ENCODE measurements at places on chromosomes 5 and 9.
A peak's percentile ranks its signal among the peaks of the same experiment; 100 is the strongest.

GRCh38 chr5:109247986-109248385 is 161.8 kb downstream of the PJA2 start:
- no peak for DNase-seq

- no peak for DNase-seq
Observed at GRCh38 chr5:10743951-10744350, 17.1 kb downstream of the DAP start.

GRCh38 chr5:76314643-76315042 is 88.4 kb upstream of the IQGAP2 start:
- DNase-seq = no peak

DNA sequence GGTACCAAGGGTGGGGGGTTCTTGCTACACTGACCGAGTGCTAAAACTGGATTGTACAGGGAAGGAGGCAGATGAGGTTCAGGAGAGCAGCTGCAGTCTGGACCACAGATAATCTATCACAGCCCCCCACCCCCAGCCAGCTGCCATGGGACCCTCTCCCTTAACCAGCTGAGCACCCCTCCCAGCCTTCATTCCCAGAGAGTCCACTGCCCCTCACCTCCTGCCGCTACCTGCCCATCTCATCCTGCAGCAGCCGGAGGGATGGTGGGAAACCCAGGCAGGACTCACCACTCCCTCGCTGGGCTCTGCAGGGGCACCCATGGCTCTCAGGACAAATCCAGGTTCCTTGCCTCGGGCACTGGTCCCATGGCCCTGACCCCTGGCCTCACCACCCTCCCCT is 66.7 kb downstream of the MRPL36 start:
- no peak for DNase-seq

DNA sequence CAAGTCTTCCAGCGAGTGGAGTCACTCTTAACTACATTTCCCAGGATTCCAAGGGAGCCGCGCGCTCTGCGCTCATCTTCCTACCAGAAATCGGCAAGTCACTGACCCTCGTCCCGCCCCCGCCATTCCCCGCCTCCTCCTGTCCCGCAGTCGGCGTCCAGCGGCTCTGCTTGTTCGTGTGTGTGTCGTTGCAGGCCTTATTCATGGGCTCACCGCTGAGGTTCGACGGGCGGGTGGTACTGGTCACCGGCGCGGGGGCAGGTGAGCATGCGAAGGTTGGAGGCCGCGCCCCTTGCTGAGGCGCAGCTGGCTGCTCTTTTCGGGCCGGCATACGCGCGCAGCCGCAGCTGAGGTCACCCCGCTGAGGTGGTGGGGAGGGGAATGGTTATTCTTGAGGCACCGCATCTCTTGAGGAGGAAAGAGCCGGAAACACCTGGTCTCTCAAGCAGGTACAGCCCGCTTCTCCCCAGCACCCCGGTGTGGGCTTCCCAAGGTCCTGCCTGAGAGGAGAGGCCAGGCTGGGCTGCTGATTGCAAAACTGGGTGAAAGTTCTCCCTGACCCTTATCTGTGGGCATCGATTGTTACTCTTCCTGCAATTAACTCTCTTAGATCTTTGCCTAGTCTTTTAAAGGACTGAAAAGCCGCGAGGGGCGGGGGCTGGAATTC is at the start of gene HSD17B4:
HSD17B4 (plus strand) TSS at position 125 of the 667 bp plus-strand sequence; CDS start at position 204, 79 bp downstream.
- peak; percentile 61 for DNase-seq

DNA sequence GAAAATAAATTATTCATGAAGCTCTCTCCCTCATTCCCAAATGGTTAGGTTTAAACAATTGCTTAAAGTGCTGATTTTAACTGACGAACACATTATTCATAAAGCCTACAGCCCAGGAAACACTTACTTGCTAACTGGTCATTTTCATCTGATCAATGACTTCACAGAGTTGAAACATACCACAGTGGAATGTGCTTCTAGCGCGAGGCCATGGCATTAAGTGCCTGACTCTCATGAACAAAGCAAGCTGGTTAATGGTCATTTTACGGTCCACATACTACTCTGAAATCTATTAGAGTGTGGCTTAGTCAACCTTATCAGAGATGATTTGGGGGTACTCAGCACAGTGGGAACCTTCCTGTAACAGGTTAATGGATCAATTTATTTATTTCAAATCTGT is 114.6 kb downstream of the MED27 start:
- no peak for DNase-seq

GRCh38 chr5:98458004-98458403 is 315.5 kb upstream of the RGMB start:
- DNase-seq = no peak

GRCh38 chr9:81969971-81970370 is 18.6 kb upstream of the SPATA31D1 start:
- no peak for DNase-seq

- no peak for DNase-seq
Observed at GRCh38 chr5:137563646-137564397, 64.7 kb upstream of the SPOCK1 start.

DNA sequence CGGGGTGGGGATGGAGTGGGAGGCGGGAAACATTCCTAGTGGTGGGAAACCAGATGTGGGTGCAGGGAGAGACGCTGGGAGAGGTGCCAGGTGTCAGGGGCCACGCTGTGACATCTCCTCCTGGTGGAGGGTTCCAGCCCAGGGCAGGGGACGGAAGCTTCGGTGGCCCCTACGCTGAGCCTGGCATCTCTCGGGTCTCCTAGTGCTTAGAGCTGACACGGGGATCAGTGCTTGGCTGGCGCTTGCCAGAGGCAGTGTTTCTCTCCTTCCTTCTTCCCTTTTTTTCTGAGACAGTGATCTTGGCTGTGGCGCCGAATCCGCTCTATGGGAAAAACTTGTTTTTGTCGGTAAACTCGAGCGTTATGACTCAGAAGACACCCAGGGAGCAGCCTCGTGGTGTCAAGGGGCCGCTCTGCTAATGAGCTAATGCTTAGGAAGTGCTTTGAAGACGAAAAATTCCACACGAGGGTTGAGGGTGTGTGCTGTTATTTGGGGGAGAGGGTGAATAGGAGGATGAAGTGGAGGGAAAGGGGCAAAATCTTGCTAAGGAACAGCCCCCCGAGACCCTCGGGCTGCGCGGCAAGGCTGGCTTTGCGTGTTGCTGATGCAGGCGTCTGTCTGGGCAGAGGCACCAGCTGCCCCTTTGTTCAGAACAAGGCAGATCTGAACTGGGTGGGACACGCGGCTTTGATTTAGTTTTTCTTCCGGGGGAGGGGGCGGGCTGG is 20.4 kb upstream of the IER5L start:
- DNase-seq = no peak

DNA sequence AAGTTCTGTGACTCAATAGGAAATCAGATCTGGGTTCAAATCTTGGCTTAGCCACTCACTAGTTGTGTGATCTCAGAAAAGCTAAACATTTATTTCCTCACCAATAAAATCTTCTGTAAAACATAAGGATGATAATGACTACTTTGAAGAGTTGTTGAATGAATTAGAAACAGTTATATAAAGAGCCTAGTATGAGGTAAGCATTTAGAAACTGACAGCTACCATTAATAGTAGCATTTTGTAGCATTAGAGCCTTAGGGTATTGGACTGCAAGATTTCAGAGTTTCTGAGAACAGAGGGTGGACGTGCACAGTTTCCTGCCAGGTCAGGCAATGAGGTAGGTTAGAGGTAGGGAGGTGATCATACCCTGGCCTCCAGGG is 293.2 kb downstream of the CWC27 start:
- no peak for DNase-seq

DNA sequence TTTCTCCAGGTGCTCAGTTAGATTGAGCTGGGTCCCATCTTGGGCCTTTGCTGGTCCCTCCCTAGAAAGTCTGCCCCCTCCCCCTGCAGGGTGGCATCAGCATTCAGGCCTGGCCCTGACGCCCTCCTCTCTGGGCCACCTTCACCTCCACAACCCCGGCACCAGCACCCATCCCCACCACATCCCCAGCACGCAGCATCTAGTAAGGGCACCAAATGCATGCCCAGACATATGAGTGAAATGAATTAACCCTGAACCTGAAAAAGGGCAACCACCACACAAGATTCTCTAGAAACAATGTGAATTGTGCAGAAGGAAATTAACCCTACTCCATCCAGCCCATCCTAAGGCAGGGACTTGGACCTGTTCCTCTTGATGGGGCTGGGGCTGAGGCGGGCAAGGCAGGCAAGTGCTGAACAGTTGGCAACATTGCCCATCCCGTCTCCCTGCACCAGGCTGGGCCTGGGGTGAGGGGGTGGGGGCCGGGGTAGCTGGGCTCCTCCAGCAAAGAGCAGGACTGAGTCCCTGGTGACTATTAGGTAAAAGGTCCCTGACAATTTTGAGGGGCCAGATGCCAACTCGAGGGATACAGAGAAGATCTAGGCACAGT is 125.9 kb downstream of the KCNIP1 start:
- DNase-seq = no peak
